ENCODE measurements at places on chromosomes 4 and X.

- peak; percentile 32 for DNase-seq
These were observed 401.3 kb upstream of the BOD1L1 start for GRCh38 chr4:14028862-14029261.

- DNase-seq: peak; percentile 63
These were observed 53.8 kb upstream of the OTUD4 start for GRCh38 chr4:145234091-145234706.

- DNase-seq: no peak
These were observed 279.2 kb upstream of the NOCT start for GRCh38 chr4:138736362-138736761.

GRCh38 chrX:22090181-22090580, 58.1 kb downstream of the PHEX start:
- DNase-seq: no peak

GRCh38 chrX:149458586-149458985, 46.5 kb downstream of the IDS start:
- no peak for DNase-seq

GRCh38 chrX:112967341-112967740, 126.7 kb upstream of the AMOT start:
- DNase-seq: no peak

DNA sequence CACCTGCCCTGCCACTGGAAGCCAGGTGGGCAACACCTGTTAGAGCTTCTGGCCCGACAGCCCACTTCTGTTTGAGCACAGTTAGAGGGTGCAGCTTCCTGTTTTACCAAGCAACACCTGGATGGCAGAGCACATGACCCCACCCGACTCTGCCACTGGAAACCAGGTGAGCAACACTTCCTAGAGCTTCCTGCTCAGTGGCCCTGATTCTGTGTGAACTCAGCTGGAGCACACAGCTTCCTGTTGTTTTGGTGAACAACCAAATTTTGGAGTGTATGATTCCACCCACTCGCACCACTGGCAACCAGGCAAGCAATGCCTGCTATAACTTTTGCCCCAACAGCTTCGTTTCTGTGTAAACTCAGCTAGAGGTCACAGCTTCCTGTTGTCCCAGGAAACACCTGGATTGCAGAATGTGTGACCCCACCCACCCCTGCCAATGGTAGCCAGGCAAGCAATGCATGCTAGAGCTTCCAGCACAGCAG, 163.8 kb upstream of the KLF8 start:
- DNase-seq: no peak

- no peak for DNase-seq
These were observed 53.0 kb downstream of the MAPK10 start for GRCh38 chr4:86306816-86307215.

- DNase-seq: no peak
These were observed 32.0 kb upstream of the ANXA5 start for GRCh38 chr4:121728798-121729226.

DNA sequence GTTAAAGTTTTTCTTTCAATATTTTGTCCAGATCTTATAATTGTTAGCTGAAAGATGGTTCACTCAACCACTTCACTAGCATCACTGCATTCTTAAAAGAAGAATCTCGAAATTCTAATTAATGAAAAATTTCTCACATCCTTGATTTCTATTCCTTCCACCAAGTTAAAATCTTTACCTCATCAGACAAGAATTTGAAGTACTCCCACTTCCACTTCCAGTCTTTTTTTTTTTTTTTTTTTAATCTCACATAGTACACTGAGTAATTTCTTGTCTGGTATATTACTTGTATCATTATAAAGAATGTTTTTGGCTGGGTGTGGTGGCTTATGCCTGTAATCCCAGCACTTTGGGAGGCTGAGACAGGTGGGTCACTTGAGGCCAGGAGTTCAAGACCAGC, 73.2 kb downstream of the FBXW7 start:
- DNase-seq: no peak

DNA sequence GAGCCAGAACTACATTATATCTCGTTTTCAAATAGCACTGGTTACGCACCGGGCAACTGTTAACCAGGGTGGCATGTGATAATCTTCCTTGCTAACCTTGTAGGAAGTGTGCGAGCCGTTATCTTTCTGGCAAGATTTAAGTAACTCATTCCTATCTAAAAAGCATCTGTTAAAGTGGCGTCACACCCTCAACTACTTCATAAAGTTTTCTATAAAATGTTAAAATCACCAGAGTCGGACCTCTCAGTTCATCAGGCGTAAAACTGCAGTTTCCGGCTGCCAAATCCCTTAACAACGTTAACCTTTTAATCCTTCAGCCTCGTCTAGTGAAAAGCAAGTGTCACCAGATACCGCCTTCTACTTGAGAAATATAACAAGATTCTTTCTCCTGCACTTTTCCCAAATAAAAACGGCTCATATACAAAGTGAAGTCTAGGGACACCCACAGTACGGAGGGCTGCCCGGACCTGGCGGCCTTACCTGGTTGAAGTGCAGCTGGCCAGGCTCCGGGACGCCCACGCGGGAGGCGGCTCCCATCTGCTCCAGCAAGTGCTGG, 1.2 kb downstream of the SLC39A8 start:
- no peak for DNase-seq

DNA sequence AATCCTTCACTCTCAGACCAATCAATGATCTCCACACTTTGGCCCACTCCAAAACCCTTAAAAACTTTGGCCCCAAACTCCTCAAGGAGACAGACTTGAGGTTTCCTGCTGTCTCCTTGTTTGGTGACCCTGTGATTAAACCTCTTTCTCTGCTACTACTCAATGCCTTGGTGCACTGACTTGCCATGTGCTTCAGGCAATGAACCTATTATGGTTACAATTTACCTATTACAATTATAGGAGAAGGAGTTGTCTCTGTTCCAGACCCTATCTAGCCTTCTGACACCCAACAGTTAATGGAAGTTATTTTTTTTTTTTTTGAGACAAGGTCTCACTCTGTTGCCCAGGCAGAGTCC, 263.1 kb downstream of the STIM2 start:
- no peak for DNase-seq

DNA sequence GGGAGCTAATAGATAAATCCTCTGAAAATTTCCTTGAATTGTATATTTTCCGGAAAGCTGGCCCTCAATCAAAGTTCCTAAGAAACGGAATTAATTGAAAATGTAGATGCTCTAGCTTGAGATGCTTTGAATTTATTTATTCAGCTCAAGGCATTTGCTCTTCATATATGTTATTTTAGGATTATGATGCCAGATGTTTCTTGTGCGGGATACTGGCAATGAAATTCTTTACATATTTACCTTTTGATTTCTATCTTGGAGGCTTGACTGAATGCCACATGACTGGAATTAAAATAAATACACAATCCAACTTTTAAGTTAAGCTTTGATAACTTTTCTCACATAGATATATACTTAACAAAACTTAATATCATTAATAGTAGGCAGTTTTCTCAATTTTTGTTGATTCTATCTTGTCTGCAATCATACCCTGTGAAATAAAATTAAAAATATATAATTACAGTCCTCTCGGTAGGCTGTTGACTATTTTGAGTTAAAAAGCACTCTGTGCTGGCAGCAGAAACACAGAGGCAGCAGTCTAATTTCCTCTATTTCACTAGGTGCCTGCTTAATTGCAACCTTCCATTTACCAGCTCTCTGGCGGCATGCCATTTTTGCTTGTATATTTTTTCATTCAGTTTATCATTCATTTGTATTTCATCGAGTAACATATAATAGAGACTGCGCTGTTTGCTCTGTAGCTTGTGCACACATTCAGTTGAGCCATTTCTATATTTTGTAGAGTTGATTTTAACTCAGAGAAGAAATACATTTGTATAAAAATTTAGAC, 991.5 kb downstream of the ADGRL3 start:
- no peak for DNase-seq

- no peak for DNase-seq
These were observed 24.3 kb upstream of the UXT start for GRCh38 chrX:47683184-47683828.

DNA sequence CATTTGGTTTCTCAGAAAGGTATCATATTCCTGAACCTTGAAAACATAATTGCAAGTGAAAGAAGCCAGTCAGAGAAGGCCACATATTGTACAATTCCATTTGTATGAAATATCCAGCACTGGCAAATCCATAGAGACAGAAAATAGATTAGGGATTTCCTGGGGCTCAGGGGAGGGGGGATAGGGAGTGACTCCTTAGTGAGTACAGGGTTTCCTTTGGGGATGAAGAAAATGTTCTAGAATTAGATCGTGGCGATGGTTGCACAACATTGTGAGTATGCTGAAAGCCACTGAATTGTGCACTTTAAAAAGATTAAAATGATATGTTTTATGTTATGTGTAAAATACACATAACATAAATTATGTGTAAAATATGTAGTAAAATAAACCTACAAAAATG, 10.3 kb downstream of the XPNPEP2 start:
- DNase-seq: no peak

- no peak for DNase-seq
These were observed 40.8 kb downstream of the FAM241A start for GRCh38 chr4:112185740-112186670.

DNA sequence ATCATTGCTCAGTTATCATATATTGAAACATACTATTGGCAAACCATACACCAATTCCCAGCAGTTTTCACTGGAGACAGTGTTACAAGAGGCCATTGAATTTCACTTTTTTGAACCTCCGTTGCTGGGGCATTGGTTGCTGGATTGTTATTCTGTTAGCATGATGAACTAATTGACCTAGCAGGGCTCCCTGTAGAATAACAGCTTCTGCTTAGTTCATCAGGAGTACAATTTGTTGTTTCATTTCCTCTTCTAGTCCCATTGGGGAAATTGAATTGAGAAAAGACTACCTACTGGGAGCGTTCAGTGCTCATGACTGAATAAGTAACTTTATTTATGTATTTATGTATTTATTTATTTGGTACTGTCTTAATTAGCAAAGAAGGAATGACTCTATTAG, 151.6 kb downstream of the SLIT2 start:
- DNase-seq: no peak

- no peak for DNase-seq
These were observed 18.8 kb upstream of the COL25A1 start for GRCh38 chr4:109321232-109321631.

Measured in testis (tissue), 5 donors.